ENCODE measurements at places on chromosomes 6 and 20. TPM values are rescaled to one million over a fixed set of nuclear protein-coding genes. Genes with fewer than 3 reads are reported as not detected.

LPA gene
- total RNA-seq = not detected

OLIG3 gene
- total RNA-seq = not detected

ACSS1 gene
- 1.3 TPM for total RNA-seq

SSTR4 gene
- total RNA-seq = not detected

MCHR2 gene
- total RNA-seq = not detected

RAET1L gene
- not detected for total RNA-seq

PLN gene
- total RNA-seq = not detected

UBD gene
- total RNA-seq = 0.66 TPM

MACROD2 gene
- total RNA-seq = 0.50 TPM

PPP1R16B gene
- total RNA-seq = under 0.01 TPM

PMEPA1 gene
- 0.33 TPM for total RNA-seq

MYLK2 gene
- not detected for total RNA-seq

TTBK1 gene
- under 0.01 TPM for total RNA-seq

ENPP5 gene
- 0.17 TPM for total RNA-seq

TREM1 gene
- 0.50 TPM for total RNA-seq

EZR gene
- 62.2 TPM for total RNA-seq

SENP6 gene
- total RNA-seq = 58.9 TPM

ATP6V1G2 gene
- total RNA-seq = 5.7 TPM

ZNF311 gene
- 1.8 TPM for total RNA-seq

PPIL6 gene
- total RNA-seq = 2.2 TPM

PPP1R18 gene
- 75.9 TPM for total RNA-seq

GPX5 gene
- total RNA-seq = not detected

POM121L2 gene
- not detected for total RNA-seq

GSTA3 gene
- total RNA-seq = not detected

CRISP2 gene
- not detected for total RNA-seq

GMEB2 gene
- 10.6 TPM for total RNA-seq

DEFB129 gene
- not detected for total RNA-seq

DSTN gene
- total RNA-seq = 219 TPM

PPP1R14C gene
- total RNA-seq = 0.29 TPM

ASIP gene
- total RNA-seq = not detected
